ENCODE measurements at places on chromosomes 4 and X.
A peak's percentile ranks its signal among the peaks of the same experiment; 100 is the strongest.

- DNase-seq = no peak
Measured at GRCh38 chr4:147513091-147513490, 32.2 kb downstream of the EDNRA start.

GRCh38 chrX:1239681-1240142, 27.3 kb upstream of the CRLF2 start:
- peak; percentile 35 for DNase-seq

DNA sequence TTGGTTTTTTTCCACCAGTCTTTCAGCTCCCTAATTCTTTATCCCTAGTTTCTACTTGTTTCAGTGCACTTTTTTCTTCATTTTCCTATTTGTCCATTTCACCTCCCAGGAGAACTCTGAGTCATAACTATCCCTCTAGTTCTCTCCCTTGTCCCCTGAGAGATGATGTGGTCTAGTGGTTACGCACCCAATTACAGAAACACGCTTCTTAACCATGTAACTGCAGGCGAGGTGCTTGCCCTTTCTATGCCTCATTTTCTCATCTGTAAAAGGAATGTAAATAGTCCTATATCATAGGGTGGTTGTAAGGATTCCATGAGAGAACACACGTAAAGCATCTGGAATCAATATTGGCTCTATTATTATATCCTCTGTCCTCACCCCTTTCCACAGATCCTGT, 8.8 kb upstream of the GRPR start:
- DNase-seq = no peak

GRCh38 chrX:107135049-107135964, 16.7 kb upstream of the RBM41 start:
- DNase-seq = no peak

GRCh38 chr4:39102297-39102696, 40.3 kb downstream of the KLHL5 start:
- no peak for DNase-seq

DNA sequence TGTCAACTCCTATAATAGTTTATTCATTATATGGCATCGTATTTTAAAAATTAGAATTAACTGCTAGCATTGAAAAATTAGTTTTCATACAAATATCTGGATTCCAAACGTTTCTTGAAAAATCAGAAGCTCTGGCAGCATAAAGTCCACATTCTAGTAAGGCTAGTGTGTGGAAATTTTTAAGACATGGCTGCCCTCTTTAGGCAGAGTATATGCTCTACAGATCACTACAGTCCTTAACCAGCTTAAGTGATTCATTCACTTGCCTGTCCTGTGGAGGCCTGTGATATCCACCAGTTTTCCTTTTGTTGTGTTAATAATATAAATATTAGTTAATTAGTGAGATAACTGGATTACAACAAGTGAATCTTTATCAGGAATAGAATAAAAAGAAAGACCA, 287.2 kb downstream of the OPHN1 start:
- no peak for DNase-seq

GRCh38 chr4:185469580-185470154, 1.9 kb downstream of the CCDC110 start:
- DNase-seq = no peak

- no peak for DNase-seq
Measured at GRCh38 chr4:25350561-25350960, 26.5 kb upstream of the ANAPC4 start.

DNA sequence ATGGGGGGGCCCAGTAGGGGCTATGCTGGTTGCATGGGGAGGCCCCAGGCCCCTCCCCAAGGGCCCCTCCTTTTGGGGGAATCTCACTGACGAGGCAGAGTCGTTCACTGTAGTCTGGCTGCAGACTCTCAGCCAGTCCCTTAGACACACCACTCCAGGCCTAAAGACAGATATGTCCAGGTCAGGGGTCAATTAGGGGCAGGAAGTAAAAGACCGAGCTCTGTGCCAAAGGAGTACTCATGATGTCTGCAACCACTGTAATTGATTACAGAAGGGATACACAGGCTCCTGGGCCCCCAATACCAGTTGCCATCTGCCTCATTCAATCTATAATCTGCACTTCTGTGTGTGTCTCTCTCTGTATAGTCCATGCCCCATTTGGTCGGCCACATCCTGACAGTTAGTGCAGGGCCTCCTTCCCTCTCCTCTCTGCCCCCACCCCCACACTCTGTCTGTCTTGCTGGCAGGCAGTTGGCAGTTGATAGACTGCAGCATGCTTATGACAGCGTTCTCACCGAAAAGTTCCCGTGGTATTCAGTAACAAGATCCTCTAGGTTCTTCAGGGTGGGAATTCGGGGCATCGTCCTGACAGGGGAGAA, 1.3 kb upstream of the CXorf65 start:
- no peak for DNase-seq

GRCh38 chrX:119539872-119540271, 25.3 kb downstream of the STEEP1 start:
- no peak for DNase-seq

DNA sequence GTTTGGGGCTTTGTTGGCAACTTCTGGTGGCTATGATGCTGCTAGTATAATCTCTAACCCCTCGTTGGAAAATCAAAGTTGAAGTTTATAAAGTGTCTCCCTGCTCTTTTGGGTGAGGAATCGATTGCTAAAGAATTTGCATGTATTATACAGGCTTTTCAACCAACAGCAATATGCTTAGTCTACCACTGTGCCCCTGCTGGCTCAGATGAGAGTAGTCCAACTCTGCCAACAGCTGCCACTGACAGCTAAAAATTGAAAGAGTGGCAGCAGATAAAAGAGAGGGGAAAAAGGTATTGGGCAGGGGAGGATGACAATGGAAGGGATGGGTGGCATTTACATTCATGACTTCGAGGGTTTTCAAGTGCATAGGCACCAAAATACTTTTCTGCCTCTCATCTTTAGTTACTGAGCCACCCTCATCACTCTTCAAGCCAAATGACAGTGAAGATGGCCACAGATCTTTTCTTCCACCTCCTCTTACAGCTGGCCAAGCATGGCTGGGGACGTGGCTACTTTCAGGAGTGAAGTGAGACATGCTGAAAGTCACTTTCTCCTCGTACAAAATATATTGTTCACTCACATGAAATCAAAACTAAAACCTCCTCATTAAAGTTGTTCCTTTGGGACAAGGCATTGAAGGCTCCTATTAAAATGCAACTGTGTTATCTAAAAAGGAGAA, 2.7 kb upstream of the GRIA3 start:
- DNase-seq = no peak

GRCh38 chr4:28636971-28637370, 1776.3 kb downstream of the STIM2 start:
- DNase-seq = no peak

GRCh38 chr4:75658876-75659275, 14.3 kb downstream of the G3BP2 start:
- DNase-seq = no peak
